ENCODE measurements at places on chromosomes 1 and 21. TPM values are rescaled to one million over a fixed set of nuclear protein-coding genes. Genes with fewer than 3 reads are reported as not detected.

Gene MTARC2
- total RNA-seq, result 19.5 TPM

Gene PGD
- total RNA-seq, result 57.7 TPM

Gene PRAMEF4
- not detected for total RNA-seq

Gene OR10Z1
- not detected for total RNA-seq

Gene FGR
- 1.1 TPM for total RNA-seq

Gene MFAP2
- total RNA-seq, result 2.3 TPM

Gene C8B
- total RNA-seq, result not detected

Gene SERPINC1
- not detected for total RNA-seq

Gene AMY1C
- total RNA-seq, result not detected

Gene COL8A2
- total RNA-seq, result 2.3 TPM

Gene RPRD2
- total RNA-seq, result 28.4 TPM

Gene WNT3A
- not detected for total RNA-seq

Gene LRRIQ3
- total RNA-seq, result 0.82 TPM

Gene DENND2D
- 1.1 TPM for total RNA-seq

Gene CAPN8
- total RNA-seq, result not detected

Gene REN
- total RNA-seq, result not detected

Gene PTPRC
- total RNA-seq, result 4.4 TPM

Data from heart left ventricle (tissue), 16 donors.